ENCODE measurements at places on chromosomes 5 and 9. TPM values are rescaled to one million over a fixed set of nuclear protein-coding genes. Genes with fewer than 3 reads are reported as not detected.

Gene SARDH
- total RNA-seq, result 0.13 TPM

Gene PCDHB11
- 1.6 TPM for total RNA-seq

Gene GABRA6
- total RNA-seq, result not detected

Gene CARD19
- 63.4 TPM for total RNA-seq

Gene WDR38
- total RNA-seq, result not detected

Gene AGXT2
- total RNA-seq, result not detected

Gene SH2D3C
- 0.49 TPM for total RNA-seq

Gene NMUR2
- total RNA-seq, result not detected

Gene PRR7
- total RNA-seq, result 39.2 TPM

Gene TXNDC8
- total RNA-seq, result not detected

Gene HSD17B4
- 107 TPM for total RNA-seq

DNA sequence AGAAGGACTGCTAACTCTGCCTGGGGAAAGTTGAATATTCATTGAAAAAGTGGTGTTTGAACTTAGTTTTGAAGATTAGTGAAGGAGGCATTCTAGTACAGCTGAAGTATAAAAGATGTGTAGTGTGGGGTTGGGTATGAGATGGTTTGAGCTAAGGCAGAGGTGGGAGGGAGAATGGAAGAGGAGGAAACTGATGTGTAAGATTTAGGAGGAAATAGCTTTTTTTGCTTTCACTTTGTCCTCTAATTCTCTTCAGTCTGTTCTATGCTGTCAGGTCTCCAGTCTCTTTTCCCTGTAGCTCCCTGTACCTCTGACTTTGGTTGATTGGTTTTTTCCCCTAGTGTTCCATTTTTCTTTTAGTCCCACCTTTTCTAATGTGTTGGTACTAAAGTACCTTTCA lies 9.0 kb downstream of the CREBRF start:
- no peak for DNase-seq

- no peak for DNase-seq
These were observed 621 bp downstream of the CEP72 start for GRCh38 chr5:612498-613424.

DNA sequence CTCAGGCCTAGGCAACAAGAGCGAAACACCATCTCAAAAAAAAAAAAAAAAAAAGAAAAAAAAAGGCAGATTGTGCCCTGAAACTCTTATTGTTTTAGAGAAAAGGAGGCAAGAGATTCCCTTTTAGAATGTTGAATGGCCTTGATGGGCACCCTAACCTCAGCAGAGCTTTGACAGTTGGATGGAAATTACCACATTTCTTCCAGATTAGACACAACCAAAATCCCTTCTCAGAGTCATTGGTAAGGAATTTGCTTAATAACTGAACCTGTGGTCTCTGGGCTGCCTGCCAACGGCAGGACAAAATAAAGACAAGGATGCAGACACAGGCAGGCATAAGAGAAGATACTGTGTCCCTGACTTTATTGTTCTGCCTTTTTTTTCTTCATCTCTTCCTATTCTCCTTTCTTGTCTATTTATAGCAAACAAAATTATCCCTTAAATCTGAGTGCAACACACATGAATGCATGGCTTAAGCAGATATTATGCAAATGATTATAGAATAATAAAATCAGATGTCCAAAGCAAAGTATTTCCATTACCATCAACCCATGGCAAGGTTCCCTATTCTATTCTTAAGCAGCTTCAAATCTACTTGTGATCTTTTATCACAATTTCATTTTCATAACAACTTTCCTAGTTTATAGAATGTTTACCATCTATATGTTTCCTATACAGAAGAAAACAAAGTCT lies 37.3 kb upstream of the TRIO start:
- peak; percentile 96 for DNase-seq

- DNase-seq, result no peak
These were observed 202.6 kb downstream of the NR3C1 start for GRCh38 chr5:143200781-143201398.

DNA sequence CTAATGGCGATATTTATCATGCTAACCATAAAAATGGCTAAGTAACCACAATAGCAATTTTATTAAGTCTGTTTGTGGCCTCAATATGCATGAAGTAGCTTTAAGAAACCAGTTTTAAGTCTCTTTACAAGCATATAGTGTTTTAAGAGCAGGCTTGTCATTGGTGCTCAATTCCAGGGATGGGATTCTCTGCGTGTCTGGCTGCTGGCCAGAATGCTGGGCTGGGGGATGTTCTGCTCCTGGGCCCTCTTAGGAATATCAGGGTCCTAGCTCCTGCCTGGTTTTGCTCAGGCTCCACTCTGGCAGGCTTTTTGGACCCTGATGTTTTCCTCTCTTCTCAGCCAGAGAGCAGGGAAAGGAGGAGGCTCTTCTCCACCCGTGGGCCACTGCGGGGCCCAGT lies 127.2 kb downstream of the PDE8B start:
- DNase-seq, result no peak

- DNase-seq, result no peak
These were observed 42.6 kb downstream of the CSF1R start for GRCh38 chr5:150043657-150044328.

DNA sequence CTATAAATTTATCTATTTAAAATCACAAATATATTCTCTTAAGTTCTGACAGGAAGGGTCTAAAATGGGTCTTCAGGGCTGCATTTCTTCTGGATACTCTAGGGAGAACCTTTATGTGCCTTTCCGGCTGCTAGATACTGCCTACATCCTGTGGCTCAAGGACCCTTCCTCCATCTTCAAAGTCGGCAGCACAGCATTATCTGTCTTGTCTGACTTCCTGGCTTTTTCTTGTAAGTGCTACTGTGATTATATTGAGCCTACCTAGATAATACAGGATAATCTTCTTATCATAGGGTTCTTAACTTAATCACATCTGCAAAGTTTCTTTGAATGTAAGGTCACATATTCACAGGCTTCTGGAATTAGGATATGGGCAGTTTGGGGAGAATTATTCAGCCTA lies 943.8 kb upstream of the TYRP1 start:
- DNase-seq, result no peak

DNA sequence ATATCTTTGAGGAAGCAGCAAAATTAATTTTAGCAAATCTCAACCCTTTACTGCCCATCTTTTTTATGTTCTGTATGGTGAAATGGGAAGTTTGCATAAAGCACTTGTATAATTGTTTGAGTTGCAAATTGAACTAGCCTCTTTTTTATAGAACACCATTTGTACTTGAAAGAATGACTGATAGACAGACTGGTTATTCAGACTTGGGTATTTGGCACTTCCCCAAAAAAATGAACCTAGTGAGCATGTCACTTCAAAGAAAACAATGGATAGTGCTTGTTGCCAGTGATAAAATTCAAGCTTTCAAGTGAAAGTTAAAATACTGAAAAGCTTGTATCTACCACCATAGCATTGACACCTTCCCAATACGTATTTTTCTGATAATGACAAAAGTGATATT lies 115.8 kb downstream of the ERCC6L2 start:
- DNase-seq, result no peak

DNA sequence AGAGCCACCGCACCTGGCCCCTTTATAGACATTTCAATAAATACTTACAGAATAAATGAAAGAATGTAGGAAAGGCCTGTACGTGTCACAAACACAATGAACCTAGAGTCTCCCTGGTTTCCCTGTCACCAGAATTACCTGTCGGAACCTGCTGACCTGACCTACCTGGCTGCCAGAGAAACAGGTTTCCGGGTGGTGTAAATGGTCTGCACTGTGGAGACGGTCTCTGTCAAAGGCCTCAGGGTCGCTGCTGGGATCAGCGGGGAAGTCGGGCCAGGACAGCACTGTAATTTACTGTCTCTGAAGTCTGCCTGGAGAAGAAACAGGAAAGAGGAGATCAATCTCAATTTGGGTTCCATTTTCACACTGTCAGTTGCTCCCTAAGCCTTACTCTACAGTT lies 9.3 kb upstream of the FRRS1L start:
- no peak for DNase-seq

DNA sequence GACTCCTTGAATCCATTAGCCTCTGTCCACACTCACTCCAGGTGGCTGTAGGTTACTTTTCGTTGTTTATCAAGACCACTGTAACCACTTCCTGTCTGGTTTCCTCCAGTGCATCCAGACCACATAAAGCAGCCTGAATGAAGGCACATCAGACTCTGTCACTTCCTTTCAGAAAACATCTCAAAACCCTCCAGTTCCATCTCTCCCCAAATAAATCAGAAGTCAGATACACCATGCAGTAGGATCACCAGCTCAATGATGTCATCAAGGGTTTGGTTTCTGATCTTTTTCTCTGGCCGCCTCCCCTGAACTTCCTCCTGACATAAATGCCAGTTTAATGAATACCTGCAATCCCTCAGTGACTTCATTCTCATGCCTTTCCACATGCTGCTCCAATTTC lies 161.2 kb downstream of the ZNF462 start:
- DNase-seq, result no peak

DNA sequence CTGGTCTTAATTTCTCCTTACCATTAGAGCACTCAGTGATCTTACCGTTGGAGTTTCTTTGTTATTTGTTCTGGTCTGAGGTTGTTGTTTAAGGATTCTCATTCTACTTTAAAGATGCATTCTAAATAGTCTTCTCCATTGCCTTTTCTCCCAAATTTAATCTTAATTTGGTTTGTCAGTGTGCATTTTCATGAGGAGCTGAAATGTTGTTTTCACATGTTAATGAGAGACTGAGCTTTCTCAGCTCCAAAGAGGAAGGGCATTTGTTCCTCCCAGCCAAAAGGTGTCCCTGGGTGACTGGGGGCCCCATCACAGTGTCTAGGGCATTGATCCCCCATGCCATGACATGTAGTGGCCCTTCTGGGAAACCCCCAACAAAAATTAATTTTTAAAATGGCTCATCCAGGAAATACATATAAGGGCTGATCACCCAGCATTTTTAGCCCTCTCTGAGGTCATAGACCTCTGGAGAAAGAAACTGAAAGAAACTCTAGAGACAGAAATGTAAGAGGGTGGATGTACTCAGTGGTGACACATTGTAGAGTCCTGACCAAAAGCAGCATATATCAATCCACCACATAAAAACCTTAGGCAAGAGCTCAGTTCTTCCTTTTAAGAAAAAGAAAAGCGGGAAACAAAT lies 240.4 kb upstream of the RAI14 start:
- no peak for DNase-seq

- no peak for DNase-seq
These were observed 143.8 kb downstream of the SMARCA2 start for GRCh38 chr9:2158766-2159430.

GRCh38 chr5:82388181-82388580 lies 110.0 kb upstream of the RPS23 start:
- DNase-seq, result no peak

GRCh38 chr5:151677776-151678545 lies 8.8 kb downstream of the SPARC start:
- no peak for DNase-seq

DNA sequence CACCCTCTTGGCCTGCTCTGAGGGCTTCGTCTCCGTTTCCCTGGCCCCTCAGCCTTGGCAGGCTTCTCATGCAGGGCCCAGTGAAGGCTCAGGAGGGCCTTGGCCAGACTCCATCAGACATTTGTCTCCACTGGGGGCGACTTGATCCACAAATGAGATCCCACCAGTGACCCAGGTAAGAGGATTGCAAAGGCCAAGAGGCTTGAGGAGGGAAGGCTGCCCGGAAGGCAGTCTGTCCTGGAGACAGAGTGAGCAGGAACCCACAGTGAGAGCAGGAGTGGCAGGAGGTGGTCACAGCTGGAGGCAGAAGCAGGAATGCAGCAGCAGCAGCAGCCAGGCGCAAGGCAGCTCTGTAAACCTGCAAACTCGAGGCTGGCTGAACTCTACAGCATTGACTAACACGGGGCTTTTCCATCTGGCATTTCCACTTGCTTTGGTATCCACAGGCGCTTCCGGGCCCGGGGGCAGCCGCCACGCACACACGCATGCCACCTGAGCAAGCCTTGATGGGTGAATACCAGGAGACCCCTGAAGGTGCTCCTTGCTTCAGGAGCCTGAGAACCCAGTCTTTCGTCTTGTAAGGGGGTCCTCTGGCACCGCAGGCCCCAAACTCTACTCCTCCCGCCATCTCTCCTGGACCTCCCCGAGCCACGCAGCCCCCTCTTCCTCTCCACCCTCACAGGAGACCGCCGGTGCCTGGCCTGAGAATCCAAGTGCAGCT lies 14.7 kb downstream of the MGAT1 start:
- DNase-seq, result no peak

GRCh38 chr5:52582313-52582712 lies 205.4 kb upstream of the ITGA1 start:
- no peak for DNase-seq

DNA sequence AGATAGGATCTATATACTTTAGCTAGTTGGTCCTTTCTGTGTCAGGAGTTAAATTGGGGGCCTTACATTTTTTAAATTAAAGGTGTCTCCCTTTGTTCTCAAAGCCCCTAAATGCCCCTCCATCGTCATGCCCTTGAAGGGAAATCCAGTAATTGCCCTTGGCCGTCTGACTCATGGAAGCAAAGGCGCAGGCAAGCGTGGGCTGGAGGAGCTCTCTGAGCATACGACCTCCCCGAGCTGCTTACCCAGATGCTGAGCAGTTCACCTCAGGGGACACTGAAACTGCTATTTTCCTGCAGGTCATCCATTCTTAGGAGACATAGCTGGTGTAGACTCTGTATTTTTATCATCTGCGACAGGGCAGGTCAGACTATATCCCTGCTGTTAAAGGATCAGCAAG lies 23.0 kb downstream of the PCSK1 start:
- DNase-seq, result no peak

- DNase-seq, result no peak
These were observed 6.0 kb downstream of the UGCG start for GRCh38 chr9:111902391-111903139.

GRCh38 chr5:172802112-172802511 lies 31.1 kb upstream of the DUSP1 start:
- DNase-seq, result no peak

GRCh38 chr5:1536322-1536845 lies 12.6 kb upstream of the LPCAT1 start:
- DNase-seq, result no peak

DNA sequence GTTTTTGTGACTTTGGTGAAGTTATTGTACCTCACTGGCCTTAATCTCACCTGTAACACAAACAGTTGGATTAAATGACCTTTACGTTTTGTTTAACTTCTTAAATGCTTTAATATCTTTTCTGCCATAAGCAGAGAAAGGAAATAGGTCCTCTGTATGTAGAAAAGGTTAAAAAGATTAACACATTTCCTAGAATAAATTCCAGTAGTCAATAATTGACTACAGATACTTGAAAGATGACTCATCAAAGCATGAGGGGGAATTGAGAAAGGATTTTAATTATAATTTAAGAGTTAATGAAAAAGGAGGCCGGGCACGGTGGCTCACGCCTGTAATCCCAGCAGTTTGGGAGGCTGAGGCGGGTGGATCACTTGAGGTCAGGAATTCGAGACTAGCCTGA lies 35.8 kb upstream of the CMYA5 start:
- DNase-seq, result no peak

DNA sequence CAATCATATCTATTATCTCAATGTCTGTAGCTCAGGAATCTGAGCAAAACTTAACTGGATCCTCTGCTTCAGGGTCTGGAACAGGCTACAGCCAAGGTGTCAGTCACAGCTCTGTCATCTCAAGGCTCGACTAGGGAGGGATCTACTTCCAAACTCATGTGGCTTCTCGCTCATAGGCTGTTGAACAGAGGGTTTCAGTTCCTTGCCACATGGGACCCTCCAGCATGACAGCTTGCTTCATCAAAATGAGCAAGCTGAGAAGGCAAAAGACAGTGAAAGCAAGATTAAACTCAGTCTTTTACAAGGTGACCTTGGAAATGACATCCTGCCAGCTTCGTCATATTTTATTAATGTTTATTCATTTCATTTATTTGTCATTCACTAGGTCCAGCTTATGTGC lies 111.7 kb downstream of the GADD45G start:
- DNase-seq, result no peak

- no peak for DNase-seq
These were observed 93.6 kb downstream of the CYFIP2 start for GRCh38 chr5:157359356-157360055.

GRCh38 chr5:7075470-7075869 lies 320.5 kb upstream of the ADCY2 start:
- DNase-seq, result no peak

Measured in Panc1 (cell line).